ENCODE measurements at places on chromosomes 11 and 22. TPM values are rescaled to one million over a fixed set of nuclear protein-coding genes. Genes with fewer than 3 reads are reported as not detected.
A peak's percentile ranks its signal among the peaks of the same experiment; 100 is the strongest.

- no peak for DNase-seq
These were observed 5.9 kb upstream of the C11orf91 start for GRCh38 chr11:33706546-33706945.

DNA sequence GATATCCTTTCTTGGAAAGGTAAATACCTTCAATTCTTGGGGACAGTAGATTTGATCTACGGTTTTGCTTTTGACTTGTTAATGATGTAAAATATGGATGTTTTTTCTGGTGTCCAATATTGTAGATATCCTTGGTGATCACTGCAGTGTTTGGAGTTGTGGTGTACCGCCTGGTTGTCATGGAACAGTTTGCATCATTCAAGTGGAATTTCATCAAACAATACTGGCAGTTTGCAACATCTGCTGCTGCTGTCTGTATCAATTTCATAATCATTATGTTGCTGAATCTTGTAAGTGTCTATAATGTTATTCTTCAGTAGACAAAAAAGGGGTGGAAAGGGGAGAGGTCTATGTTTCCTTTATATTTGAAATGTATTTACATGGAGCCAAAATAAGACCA lies 27.4 kb upstream of the MUC15 start:
- DNase-seq = no peak

DNA sequence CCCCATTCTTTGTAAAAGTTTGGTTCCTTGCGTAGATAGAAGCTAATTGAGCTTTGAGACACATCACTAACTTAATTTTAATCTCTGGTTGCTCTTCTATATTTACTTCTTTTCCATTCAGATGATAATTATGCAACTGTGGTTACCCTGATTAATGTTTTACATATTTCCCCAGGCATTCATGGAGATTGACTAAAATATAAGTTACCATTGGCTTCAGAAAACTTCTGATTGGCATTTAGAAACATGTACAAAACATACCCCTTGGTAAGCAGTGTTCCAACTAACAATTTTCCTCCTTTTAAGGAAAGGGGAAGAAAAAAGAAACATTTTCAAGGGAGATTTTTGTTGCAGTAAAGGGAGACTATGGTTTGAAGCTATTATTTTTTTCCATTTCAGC lies 43.9 kb downstream of the FAT3 start:
- no peak for DNase-seq

- peak; percentile 80 for DNase-seq
These were observed 20.3 kb downstream of the TEF start for GRCh38 chr22:41401781-41402648.

The GGT5 gene
- total RNA-seq = 38.2 TPM

The CCDC188 gene
- total RNA-seq = 6.8 TPM

The KCNJ1 gene
- total RNA-seq = 0.13 TPM

The TMEM25 gene
- 20.9 TPM for total RNA-seq
